ENCODE measurements at places on chromosomes 7 and 10.

DNA sequence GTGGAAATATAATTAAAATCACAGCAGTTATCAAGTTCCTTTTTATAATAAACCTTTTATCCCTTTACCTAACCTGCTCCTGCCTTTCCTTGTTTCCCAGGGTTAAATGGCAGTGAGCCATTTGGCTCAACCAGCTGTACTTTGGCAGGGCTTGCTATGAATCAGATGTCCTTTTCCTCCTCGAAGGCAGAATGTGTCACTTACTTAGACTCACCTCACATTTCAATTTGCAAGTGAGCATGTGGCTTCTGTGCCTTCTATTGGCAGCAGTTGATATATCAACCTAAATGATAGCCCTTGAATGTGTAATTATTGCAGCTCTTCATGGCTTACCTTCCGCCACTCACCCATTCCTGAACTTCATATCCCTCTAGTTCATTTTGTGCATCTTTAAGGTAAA is 301.7 kb downstream of the CSTF2T start:
- DNase-seq: peak; percentile 36

DNA sequence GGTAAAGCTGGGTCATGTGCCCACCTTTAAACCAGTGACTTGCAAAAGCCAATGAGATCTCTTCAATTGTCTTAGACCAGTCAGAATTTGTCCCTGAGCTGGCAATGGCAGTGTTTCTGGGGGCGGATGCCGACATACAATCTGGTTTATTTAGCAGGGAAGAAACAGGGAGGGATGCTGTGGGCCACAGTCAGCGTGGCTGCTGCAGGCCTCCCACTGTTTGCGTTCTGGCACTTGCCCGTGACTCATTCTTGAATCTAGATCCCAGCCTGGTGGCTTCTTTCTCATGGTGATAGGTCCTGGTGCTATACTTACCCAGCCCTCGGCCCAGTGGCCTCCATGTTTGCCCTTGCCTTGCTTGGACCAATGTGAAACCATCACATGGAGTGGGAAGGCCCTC is 3.1 kb upstream of the CPA1 start:
- DNase-seq: no peak

GRCh38 chr10:88831709-88832108 is 19.9 kb downstream of the ANKRD22 start:
- no peak for DNase-seq

GRCh38 chr7:50068850-50069551 is 24.0 kb downstream of the ZPBP start:
- peak; percentile 65 for DNase-seq

DNA sequence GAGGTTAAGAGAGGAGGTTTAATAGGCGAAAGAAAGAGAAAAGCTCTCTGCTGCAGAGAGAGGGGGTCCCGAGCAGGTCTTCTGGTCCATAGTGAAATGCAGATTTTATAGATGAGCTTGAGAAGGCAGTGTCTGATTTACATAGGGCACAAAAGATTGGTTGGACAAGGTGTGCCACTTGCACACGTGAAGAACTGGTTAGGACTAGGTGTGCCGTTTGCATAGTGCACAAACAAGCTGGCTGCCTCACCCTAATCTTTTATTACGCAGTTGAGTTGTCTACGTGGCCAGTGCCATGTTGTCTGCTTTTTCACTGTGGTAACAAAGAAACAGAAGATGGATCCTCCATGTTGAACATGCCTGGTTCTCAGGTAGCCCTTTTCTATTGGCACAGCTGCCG is 82.6 kb downstream of the AMPH start:
- DNase-seq: no peak

Measured in Calu3 (cell line).